NCI-H510A (cell line): ENCODE measurements at places on chromosomes 7 and 10.

DNA sequence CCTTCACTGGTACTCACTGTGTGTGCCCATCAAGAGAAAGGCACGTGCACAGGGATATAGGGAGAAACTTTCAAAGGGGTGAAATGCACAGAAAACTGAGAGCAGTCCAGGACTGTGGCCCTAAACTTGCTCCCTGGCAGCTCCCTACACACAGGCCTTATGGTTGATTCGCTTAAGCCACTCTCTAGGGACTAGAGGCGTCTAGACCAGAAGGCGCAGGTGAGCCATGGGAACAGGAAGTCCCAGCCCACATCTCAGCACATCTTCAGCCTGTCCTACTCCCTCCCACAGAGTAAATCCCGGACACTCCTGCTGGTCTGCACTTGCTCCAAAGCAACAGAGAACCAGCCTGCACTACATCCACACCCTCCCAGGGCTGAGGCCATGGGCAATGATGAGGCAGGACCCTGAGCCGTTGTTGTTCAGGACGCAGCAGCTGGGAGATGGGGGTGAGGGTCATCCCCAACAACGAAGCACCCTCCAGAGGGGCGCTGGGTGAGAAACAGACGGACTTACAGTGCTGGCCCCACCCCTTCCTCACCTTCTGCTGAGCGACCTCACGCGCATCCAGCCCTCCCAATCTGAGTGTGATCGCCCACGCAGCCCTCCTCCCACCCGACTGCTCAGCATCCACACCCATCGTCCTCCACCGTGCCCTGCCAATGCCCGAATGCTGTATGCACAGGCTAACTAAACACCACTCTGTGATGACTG is 109.3 kb downstream of the TNS3 start:
- DNase-seq: no peak

GRCh38 chr10:8150401-8150905 is 96.0 kb downstream of the GATA3 start:
- DNase-seq: no peak

GRCh38 chr7:103717574-103717973 is 271.6 kb upstream of the SLC26A5 start:
- DNase-seq: no peak

GRCh38 chr10:24132741-24133140 is 76.2 kb upstream of the KIAA1217 start:
- no peak for DNase-seq

- DNase-seq: no peak
Measured at GRCh38 chr7:90209776-90210175, 1.8 kb upstream of the STEAP2 start.

GRCh38 chr7:113013761-113014449 is 72.7 kb downstream of the GPR85 start:
- no peak for DNase-seq

DNA sequence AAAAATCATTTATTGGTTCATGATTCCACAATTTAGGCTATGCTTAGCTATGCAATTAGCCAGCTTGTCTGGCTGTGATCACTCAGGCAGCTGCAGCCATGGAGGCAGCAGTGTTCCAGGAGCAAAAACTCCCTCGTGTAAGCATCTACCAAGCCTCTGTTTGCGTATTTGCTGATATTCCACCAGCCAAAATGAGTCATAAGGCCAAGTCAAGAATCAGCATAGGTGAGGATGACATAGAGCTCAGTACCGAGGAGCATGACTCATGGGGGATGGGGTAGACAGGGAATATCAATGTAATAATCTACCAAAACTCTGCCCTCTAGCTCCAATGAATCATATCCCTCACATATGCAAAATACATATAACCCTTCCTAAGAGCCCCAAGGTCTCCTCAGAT is 63.3 kb downstream of the IMMP2L start:
- no peak for DNase-seq

DNA sequence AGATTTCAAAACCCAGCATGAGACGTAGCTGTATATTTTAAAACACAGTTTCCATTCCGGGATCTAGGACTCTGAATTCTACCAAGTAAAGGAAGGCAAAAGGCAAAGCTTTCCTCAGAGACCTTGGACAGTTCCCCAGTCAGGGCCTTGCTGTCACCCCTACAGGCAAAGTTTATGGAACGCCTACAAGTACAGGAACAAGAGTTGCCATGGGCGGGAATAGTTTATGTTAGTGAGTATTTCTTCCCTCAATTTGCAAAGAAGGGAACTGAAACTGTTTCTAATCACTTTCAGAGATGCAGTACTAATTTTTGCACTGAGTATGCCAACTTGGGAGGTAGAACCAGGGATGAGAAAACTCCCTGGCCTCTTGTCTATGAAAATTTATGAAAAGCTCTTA is 68.2 kb upstream of the LRGUK start:
- DNase-seq: no peak

DNA sequence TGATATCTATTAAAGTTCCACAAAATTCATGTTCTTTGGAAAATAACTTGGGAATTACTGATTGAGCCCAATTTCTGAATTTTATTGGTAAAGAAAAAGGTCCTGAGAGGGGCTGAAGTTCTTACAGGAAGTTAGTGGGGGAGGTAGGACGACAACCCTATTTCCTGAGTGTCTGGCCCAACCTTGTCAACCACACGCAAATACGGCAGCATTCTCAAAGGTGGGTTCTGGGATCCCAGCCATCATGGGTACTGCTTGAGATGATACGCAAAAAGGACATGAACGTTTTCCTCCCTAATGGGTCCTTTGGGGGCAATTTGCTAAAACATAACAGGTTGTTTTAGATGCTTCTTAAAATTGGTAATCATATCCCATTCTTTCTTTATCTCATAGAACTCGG is 2.7 kb upstream of the PDCD4 start:
- DNase-seq: no peak

DNA sequence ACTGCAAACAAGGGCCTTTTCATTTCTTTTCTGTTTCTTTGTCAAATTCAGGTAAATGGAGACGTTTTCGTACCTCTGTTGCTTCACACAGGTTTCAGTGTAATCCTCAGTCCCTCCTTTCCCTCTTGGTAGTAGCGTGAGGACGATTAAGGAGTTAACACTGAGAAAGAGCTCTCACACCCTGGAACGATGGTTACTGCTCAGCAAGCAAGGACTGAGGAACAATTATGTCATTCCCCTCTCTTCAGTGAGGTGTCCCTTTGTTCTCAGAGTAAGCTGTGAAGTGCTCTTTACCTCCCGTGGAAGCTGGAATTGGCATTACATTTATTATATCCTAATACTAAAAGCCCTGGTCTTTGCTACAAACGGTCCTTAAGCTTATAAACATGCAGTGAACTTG is 95.9 kb downstream of the FANK1 start:
- DNase-seq: no peak

DNA sequence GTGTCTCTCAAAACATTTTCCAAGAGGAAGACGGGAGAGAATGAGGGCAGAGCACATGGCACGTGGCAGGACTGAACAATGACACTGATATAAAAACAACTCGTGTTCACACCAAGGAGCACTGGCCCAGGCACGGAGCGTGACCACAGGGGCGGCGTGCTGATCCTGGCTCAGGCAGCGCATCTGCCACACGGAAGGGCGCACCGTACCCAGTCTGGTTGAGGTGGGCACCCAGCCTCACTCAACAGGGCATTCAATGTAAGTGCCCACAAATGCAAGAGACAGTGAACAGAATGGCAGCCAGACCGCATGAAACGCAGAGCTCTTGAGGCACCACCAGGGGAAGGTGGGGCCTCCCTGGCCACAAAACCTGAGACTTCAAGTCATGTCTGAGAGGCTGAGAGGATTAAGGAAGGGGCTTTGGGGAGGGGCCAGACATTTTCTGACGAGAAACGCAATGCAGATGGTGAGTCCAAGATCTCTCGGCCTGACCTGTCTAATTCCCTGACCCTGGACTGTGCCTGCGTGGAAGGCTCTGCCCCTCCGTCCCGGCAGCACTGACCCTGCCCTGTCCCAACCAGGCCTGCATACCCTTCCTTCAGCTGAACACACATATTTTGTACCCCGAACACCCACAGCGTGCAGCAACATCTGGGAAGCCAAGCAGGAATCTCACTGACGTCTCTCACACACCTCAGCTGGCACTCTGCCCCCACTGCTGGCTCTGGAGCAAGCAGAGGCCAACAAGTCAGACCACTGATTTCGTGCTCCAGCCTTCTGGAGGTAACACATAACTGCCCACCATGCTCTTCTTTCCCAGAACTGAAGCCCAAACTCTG is 35.5 kb downstream of the VOPP1 start:
- DNase-seq: no peak

DNA sequence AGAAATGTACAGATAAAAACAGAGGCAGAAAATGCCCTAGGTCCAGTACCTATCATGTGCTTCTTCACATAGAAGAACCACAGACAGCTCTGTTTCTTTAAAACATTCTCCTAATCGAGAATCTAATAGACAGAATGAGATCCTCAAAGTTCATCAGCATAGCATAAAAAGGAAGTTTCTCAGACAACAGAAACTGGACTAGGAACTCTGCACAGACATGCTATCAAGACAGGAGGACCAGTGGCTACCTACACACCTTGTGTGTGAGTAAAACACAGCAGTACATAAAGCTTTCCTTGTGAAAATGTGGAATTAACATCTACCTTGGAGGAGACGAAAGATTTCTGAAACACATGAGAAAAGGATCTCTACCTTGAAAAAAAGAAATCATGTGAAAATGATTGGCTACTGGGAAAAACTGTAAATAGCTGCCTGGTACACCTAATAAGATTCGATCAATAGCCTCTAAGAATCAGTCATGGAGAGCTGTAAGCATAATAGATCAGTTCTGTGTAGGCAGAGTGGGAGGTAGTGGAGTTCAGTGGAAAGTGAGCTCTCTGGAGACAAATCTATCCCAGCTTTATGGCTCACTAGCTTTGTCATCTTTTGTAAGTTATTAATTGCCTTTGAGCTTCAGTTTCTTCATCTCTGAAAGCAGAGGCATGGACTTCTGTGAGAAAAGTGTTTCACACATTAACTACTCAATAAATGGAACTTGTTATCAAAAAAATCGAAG is 26.7 kb downstream of the ELAPOR2 start:
- no peak for DNase-seq

DNA sequence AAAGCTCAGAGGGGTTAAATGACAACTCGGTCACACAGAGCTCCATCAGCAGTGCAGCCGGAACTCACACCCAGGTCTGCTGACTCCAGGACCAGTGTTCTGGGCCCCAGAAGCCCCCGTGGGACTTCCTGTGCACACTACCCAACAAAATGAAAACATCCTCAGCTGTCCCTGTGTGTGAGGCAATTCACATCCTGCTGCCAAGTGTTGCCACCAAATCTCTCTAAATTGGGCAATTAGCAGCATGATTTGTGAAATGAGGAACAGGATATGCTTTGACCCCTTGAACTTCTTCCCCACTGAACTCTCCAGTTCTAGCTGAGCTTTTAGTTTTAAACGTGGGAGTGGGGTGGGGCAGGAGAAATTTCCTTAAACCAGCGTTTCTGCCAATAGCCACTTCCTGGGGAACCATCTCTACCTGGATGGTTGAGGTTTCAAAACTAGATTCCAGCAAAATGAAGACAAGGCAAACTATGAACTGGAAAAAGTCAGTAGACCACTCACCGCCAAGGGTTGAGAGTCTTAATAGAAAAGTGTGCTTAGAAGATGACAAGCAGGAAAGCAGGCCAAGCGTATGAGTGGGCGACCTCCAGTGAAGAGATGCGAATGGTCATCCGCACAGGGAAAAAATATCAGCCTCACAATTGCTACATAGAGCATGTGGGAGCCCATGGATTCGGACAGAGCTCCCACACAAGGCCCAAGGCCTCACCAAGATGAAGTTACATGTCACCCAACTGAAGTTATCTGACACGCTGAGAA is 51.9 kb upstream of the CHST15 start:
- no peak for DNase-seq

GRCh38 chr10:131693766-131694165 is 207.0 kb upstream of the PPP2R2D start:
- no peak for DNase-seq

GRCh38 chr7:76133164-76133775 is 68.4 kb upstream of the SRRM3 start:
- DNase-seq: no peak

DNA sequence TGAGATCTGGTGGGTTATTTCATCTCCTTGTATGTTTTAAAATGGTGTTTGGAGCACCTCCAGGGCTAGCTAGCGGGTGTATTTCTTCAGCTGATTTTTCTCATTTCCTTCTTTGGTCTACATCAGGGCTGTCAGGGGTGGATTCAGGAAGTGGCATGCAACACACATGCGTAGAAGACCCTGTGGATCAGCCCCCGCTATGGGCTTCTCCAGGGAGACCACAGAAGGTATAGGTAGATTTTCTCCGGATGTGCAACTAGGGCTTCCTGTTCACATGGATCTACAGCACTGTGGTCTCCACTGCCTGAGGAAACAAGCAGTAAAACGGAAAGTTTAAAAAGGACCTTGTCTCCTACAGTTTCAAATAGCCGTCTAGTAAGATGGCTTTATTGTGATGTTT is 10.4 kb downstream of the NUB1 start:
- no peak for DNase-seq

GRCh38 chr7:96982586-96982985 is 22.8 kb upstream of the DLX6 start:
- DNase-seq: no peak

GRCh38 chr7:134891696-134892678 is 94.3 kb upstream of the AGBL3 start:
- no peak for DNase-seq

DNA sequence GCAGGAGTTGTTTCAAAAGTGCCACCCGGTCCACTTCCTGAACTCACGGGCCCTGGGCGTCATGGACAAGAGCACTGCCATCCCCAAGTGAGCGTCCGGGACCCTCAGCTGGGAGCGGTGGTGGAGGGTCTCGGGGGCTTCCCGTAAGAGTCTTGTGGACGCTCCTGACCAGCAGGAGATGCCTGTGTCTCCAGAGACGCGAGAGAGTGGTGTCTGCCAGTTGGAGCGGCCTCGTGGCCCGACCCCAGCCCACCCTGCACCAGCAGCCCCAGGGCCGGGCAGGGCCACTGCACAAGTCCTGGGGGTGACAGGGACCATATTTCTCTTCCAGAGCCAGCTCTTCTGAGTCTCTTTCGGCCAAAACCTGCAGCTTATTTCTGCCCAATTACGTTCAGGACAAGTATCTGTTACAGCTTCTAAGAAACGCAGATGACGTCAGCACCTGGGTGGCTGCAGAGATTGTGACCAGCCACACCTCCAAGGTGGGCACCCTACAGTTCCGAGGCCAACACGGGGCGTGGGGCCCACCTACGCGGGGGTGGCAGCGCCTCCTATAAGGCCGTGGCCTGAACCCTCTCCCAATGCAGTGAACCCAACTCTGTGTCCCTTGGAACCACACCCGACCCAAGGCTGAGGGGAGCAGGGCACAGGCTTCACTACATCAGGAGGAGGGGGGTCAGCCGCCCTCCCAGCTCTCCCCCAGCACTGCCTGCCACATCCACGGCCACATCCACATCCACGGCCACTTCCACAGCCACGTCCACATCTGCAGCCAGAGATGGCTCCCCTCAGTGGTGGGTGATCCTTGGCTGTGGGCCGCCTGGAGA is 16.2 kb upstream of the UTF1 start:
- no peak for DNase-seq
